Adipocyte (in vitro differentiated cells): ENCODE measurements at places on chromosomes 5 and 9.

GRCh38 chr5:149438711-149439132, 59.6 kb upstream of the IL17B start:
- no peak for DNase-seq

DNA sequence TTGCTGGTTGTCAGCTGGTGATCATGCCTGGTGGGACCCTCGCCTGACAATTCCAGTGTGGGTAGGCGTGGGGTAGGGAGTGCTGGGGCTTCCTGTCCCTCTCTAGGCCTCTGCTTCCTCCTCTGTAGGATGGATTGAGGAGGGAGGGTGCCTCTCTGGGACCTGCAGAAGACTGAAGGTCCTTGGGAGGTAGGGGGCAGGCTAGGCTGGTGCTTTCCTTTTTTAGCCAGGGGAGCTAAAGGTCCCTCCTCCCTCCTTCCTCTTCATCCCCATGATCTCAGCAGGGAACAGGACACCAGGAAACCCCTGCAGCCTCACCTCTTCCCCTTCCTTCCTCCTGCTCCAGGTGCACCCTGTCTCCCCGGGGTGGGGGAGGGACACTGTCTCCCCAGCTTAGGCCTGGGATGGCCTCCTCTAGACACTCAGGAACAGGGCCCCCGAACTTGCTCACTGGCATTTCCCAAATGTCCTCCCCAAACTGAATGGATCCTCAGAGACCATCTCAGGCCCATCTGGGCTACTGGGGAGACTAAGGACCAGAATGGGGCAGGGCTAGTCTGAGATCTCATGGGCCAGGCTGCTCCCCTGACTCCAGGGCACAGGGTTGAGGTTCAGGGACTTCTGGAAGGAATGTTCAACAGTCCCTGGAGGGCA, 8.4 kb downstream of the SH2D3C start:
- DNase-seq, result no peak

DNA sequence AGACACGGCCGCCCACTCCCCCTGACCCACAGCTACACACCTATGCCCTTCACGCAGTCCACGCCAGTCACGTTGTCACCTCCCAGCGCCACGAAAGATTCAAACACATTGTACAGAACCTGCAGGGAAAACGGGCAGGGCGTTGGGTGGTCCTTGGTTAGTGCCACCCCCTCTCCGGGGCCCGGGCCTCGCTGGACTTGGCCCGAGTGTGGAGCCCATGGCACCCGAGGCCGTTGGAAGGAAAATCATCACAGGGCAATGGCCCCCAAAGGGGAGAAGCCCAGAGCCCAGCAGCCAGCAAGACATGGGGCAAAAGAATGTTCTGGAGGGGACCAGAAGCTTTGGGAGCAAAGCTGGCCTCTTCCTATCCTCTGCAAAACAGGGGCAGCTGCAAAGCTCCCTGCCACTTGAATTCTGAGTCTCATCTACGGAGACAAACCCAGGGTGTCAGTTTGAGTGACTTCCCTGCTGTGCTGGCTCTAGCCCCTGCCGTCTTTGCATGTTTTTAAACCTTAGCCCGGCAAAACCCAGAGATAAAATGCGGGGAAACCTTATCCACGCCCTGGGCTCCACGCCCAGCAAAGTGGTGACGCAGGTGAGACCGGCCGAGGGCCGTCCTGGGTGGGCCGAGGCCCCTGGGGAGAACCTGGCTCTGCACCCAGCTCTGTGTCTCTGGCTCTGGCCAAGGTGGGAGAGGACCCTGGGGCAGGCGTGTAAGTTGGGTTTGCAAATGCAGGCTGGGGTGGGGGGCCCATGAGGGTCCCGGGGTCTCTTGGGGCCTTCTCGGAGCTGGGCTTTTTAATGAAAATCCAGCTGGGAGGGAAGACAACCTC, 38.9 kb downstream of the SLC9A3 start:
- no peak for DNase-seq

GRCh38 chr9:69346596-69347390, 21.8 kb downstream of the ENTREP1 start:
- no peak for DNase-seq

DNA sequence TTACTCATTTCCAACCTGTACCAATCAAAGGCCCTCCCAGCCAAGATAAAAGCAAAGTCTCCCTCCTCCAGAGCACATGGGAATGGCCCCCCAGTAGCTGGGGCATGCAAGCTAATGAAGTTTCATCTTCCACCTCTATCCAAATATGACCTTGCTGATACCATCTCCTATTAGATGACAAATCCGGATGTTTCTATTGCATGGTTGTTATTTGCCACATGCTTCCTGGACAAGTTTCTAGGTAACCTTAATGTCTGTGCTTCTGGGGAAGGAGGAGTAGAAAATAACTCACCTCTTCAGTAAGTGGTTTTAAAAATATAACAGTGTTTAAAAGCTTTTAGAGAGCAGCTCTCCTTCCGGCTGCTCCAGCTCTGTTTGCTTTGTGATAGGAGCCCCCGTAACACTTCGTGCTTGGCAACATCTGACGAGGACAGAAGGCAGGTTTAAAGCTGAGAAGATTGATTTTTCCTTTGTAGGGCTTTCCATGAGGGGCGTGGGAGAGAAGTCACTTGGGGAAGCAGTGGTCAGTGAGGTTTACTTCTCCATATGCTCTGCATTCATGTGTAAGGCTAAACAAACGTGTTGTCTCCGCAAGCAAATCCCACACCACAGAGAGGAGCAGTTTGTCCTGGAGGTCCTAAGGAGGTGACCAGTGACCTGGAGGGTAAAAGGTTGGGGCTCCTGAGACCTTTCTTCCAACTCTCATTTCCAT, 40.3 kb upstream of the GLRX start:
- DNase-seq, result no peak

DNA sequence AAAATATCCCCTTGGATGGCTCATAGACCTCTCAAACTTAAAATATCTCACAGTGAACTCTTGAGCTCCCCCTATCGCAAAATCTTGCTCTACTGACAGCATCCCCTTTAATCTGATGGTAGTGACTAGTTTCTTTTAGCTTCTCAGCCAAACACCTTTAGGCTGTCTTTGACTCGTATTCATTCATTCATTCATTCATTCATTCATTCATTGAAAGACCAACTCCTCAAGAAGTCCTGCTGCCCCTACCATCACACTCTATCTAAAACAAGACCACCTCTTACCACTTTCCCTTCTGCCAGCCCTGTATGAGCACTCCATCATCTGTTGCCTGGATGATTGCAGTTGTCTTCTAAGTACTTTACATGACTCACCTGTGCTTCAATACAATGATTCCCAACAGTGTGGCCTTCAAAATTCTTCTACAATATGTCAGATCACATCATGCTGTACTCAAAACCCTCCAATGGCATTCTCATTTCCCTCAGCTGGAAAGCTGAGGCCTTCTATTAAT, 46.8 kb downstream of the ITGA2 start:
- DNase-seq, result no peak

DNA sequence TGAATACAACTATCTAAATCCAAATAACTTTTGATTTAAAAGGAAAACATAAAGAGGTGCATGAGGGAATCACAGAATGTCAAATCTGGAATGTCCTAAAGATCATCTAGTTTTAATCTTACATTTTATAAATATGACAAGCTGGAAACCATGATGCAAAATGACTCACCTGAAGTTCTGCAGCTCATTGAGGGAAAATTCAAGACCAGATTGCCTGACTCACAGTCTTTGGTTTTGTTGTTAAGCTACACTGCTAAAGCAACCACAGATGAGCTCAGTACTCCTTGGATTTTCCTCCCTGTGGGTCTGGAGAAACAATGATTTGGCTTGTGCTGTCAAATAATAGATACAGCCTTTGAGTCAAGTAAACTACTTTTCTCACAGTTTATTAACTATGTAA, 19.1 kb upstream of the EDIL3 start:
- DNase-seq, result peak; percentile 70

- DNase-seq, result no peak
These were observed 26.3 kb downstream of the SLC31A1 start for GRCh38 chr9:113247640-113248039.

- DNase-seq, result no peak
These were observed 11.7 kb upstream of the RPS14 start for GRCh38 chr5:150461231-150461630.

DNA sequence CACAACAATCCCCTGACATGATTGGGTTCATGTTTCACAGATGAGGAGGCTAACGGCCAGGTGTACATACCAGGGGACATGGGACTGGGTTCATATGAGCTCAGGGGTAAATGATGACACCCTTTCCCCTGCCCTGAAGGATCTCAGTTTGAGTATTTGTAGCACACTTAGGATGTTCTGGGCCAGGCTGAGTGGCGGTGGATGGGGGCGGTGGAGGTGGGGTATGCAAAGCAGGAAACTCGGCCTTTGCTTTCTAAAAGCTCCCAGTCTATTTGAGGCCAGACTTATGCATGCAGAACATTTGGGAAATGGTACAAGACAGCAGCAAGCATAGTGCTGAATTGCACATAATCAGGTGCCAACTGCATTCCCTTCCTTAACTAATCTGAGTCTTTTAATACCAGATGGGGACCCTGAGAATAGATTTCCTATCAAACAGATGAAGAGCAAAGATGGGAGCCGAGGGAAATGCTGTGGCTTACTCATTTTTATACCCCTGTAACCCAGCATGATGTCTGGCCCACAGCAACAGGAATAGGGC, 4.9 kb upstream of the KCNIP1 start:
- DNase-seq, result no peak

DNA sequence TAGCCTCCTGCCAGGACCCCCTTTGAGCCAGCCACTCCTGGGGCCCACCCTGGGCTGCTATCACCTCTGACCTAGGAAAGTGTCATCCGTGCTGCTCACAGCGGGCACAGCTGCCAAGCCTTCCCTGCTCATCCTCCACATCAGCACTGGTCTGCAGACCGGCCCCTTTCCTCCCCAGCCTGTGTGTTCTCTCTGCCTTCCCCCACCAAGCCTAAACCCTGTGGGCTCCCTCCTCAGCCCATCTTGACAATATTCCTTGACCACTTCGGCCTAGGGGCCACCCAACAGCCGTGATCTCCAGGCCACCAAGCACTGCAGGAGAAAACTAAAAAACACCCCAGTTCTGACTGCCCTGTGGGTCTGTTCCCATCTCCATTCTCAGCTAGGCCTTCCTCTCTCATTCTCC, 135.1 kb downstream of the DAB2IP start:
- no peak for DNase-seq

DNA sequence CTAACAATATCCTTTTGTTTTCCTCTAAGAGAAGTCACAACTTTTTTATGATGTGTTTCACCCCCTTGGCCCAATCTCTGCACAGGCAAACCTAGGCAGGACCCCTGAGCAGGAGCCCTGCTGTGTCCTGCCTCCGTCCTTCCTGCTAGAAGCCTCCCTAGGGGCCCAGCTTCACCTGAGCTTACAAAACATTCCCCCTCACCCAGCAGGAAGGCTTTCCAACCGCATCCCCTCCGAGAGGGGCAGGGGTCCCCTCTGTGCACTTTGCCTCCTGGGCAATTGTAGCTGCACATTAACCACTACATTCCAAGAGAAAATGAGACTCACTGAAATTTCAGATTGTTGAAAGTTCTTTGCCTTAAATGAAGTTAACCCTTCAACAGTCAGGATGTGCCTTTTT, 176.2 kb downstream of the IRX2 start:
- DNase-seq, result no peak

- no peak for DNase-seq
These were observed 375.6 kb downstream of the OSTF1 start for GRCh38 chr9:75463871-75464270.

- peak; percentile 45 for DNase-seq
These were observed 42.5 kb upstream of the ABCA1 start for GRCh38 chr9:104970271-104970987.

DNA sequence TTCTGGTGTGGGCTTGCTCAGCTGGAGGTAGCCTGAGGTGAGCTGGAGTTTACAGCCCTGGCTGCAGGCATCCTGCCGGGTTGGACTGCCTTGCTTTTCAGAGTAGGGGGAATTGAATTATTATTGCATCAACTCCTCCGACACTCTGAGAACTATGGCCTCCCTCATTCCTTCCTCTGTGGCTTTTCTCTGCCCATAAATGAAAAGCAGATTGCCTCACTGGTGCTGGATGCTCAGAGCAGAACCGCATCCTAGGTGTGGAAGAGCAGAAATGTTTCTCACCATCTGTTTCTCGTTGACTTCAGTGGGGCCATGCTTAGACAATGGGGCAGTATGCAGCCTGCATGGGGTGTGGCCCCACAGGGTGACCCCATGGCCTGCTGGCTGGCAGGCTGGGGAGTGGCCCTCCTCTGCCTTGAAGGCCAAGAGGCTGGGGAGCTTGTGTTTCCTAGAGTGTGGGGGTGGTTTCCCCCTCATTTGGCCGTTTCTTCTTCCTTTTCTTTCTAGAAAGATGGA, 27.3 kb upstream of the TGFBI start:
- peak; percentile 96 for DNase-seq

- DNase-seq, result no peak
These were observed 477.5 kb upstream of the EDIL3 start for GRCh38 chr5:84862132-84862531.

DNA sequence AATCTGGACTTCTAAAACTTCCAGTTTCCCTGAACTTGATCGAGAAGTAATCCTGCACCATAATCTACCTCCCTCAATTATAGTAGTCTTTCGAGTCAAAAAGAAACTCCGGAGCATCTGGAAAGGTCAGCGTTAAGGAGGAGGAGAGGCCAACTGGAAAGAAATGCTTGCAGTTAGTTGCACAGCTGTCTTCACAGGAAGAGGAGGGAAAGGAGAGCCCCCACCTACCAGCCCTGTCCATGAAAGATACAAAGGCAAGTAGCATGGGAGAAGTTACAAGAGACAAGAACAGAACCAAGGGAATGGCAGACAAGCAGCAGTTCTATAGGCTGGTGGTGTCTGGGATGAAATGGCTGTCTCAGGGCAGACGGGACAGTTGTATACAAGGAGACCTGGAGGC, 170.6 kb downstream of the RAB3C start:
- no peak for DNase-seq

DNA sequence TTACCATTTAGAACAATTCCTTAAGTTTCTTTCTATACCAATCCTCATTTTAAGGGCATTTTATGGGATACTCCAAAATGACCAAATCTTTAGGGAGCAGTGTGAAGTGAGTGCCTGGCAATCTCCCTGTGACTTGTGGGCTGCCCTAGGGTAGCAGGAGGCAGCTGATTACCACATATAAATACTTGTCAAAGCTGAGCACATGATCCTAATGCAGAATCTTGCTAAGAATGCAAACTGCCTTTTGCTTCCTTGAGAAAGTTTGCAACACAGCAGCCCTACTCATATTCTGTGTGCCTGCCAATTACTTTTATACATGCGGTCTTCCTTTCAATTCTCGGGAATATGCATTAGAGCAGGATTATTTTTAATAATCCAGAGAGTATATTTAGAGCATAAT, 18.2 kb upstream of the NREP start:
- peak; percentile 83 for DNase-seq

GRCh38 chr9:36836486-36836885, 197.6 kb downstream of the PAX5 start:
- no peak for DNase-seq

DNA sequence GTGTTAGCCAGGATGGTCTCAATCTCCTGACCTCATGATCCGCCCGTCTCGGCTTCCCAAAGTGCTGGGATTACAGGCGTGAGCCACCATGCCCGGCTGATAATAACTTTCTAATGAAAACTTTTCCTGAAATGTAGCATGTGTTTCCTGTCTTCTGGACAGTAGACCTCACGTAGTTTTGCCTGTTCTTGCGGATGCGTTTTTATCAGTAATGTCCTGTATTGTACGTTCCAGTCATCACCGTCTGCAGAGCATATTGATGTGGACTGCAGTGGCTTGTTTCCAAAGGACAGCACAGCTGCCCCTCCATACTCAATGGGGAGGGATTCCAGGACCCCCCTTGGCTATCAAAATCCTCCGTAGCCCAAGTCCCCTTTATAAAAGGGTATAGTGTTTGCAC, 12.8 kb downstream of the EXOC3 start:
- DNase-seq, result no peak
